Frontal cortex (tissue), 4 donors: ENCODE measurements at places on chromosomes 12 and 14. TPM values are rescaled to one million over a fixed set of nuclear protein-coding genes. Genes with fewer than 3 reads are reported as not detected.

OAS1 gene
- 1.2 TPM for total RNA-seq

GOLT1B gene
- total RNA-seq = 47.7 TPM

TMPRSS12 gene
- not detected for total RNA-seq

KRT83 gene
- not detected for total RNA-seq

ATXN3 gene
- total RNA-seq = 28.1 TPM

BDKRB1 gene
- total RNA-seq = 0.41 TPM

TRIM9 gene
- 28.5 TPM for total RNA-seq

ASPG gene
- total RNA-seq = 0.41 TPM

EFS gene
- 6.9 TPM for total RNA-seq

MYBPC1 gene
- total RNA-seq = 2.4 TPM

KLRG1 gene
- 8.6 TPM for total RNA-seq

ATP2A2 gene
- 149 TPM for total RNA-seq

TESPA1 gene
- total RNA-seq = not detected

CD9 gene
- 26.5 TPM for total RNA-seq

YY1 gene
- total RNA-seq = 47.7 TPM

FGD4 gene
- 81.9 TPM for total RNA-seq

NTS gene
- total RNA-seq = 6.5 TPM

FGF6 gene
- not detected for total RNA-seq

PZP gene
- under 0.01 TPM for total RNA-seq

GPR68 gene
- total RNA-seq = 4.9 TPM

FITM1 gene
- total RNA-seq = 0.41 TPM

GRIP1 gene
- total RNA-seq = 122 TPM

ACVRL1 gene
- 9.4 TPM for total RNA-seq
